ENCODE measurements at places on chromosomes 7 and 10. TPM values are rescaled to one million over a fixed set of nuclear protein-coding genes. Genes with fewer than 3 reads are reported as not detected.
A peak's percentile ranks its signal among the peaks of the same experiment; 100 is the strongest.

GRCh38 chr10:114729103-114729659 lies 71.1 kb upstream of the ABLIM1 start:
- no peaks in the 10 kb centered on the region for H3K36me3 ChIP-seq
- H3K4me1 ChIP-seq = no peaks in the 10 kb centered on the region
- H3K27me3 ChIP-seq = no peaks in the 10 kb centered on the region
- no peak overlapping the region for H3K27ac ChIP-seq

- H3K36me3 ChIP-seq = no peaks in the 10 kb centered on the region
- H3K27ac ChIP-seq = no peak overlapping the region
- peaks cover 16% of the 10 kb centered on the region for H3K4me1 ChIP-seq
- no peak overlapping the region for H3K4me3 ChIP-seq
Measured at GRCh38 chr10:104076743-104077160, 8.9 kb downstream of the COL17A1 start.

DNA sequence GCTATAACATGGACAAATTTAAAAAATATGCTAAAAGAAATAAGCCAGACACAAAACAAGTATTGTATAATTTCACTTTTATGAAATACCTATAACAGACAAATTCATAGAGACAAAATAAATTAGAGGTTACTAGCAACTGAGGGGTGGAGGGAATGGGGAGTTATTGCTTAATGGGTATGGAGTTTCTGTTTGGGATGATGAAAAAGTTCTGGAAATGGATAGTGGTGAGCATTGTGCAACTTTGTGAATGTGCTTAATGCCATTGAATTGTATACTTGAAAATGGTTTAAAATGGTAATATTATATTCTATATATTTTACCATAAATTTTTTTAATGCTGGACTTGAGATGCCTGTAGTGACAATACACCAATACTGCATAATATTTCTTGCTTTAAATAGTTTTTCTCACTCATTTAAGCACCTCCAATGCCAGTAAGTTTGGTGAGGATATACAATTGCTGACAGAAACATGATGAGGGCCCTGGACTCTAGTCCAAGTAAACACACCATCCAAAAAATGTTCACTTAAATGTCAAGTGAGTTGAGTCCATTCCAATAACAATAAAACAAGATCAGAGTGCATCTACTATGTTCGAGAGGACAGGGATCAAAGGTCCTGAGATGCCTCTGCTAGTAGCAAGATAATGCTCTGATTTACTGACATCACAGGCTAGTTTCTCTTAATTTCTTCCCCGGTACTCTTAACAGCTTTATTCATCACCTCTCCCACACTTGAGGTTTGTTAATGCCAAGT lies 71.9 kb downstream of the NT5C2 start:
- no peak overlapping the region for H3K4me3 ChIP-seq
- no peaks in the 10 kb centered on the region for H3K4me1 ChIP-seq
- peaks cover 20% of the 10 kb centered on the region for H3K36me3 ChIP-seq
- no peak overlapping the region for H3K27ac ChIP-seq
- H3K27me3 ChIP-seq = no peaks in the 10 kb centered on the region
- no peak for DNase-seq

- H3K4me1 ChIP-seq = peaks cover 31% of the 10 kb centered on the region
- H3K36me3 ChIP-seq = peaks cover 9% of the 10 kb centered on the region
- H3K4me3 ChIP-seq = no peak overlapping the region
- peak overlapping the region; percentile 67 for H3K27ac ChIP-seq
Measured at GRCh38 chr10:72695496-72695895, 3.6 kb downstream of the MCU start.

GRCh38 chr10:84270708-84271107 lies 25.9 kb downstream of the RGR start:
- H3K27ac ChIP-seq = no peak overlapping the region
- DNase-seq = no peak
- no peak overlapping the region for H3K4me3 ChIP-seq
- no peaks in the 10 kb centered on the region for H3K36me3 ChIP-seq
- peaks cover 29% of the 10 kb centered on the region for H3K4me1 ChIP-seq

DNA sequence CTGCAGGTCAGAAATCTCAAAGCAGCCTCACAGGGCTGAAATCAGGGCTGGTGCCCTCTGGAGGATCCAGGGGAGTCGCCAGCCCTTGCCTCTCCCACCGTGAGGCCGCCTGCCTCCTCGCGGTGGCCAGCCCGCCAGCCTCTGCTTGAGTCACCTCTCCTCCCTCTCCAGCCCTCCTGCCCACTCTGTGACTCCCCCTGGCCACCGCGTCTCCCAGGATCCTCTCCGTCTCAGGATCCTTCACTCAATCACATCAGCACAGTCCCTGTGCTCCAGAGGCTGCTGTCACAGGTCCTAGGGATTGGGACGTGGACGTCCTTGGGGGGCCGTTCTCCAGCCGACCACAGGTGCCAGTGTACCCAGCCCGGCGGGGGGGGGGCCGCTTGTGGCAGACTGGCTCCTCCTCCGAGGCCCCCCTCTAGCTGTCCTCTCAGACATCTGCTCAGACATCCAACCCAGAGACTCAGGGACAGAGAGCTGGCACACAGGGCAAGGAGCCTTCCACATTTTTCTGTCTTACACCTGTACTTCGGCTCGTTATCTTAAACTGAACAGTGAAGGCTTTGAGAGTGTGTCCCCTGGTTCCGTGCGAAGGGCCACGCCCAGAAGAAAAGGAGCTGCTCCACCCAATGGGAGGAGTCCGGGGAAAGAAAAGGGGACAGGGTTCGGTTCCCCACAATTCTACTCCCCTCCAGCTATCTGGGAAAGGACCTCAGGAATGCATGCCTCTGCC lies 9.4 kb upstream of the PPP2R2D start:
- peaks cover 4% of the 10 kb centered on the region for H3K4me1 ChIP-seq
- H3K27me3 ChIP-seq = peaks cover 10% of the 10 kb centered on the region
- no peak overlapping the region for H3K27ac ChIP-seq

DNA sequence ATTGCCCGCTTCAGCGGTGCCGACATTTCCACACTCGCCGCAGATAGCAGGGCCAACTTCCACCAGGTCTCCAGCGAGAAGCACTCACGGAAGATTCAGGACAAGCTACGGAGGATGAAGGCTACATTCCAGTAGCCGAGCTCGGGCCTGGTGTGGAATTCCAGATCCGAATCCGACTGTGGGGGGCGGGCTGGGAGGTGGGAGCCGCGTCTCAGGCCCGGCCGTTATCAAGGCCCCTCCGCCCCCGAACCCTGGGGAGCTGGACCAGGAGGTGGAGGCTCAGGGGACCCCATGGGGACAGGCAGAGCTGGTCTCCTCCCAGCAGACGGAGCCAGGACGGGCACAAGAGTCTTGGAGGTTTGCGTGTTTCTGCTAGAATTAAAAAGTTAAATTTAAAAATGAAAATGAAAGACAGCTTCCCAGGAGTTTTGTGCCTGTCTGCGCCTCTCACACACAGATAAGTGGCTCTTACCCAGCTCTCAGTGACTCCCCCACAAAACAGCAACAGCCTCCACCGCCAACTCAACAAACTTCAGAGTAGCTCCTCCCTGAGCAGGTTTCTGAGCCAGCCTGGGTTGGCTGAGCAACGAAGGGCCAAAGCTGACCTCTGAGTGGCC lies 5.2 kb upstream of the UTF1 start:
- H3K4me3 ChIP-seq = no peak overlapping the region
- DNase-seq = no peak
- no peaks in the 10 kb centered on the region for H3K4me1 ChIP-seq
- no peaks in the 10 kb centered on the region for H3K36me3 ChIP-seq

DNA sequence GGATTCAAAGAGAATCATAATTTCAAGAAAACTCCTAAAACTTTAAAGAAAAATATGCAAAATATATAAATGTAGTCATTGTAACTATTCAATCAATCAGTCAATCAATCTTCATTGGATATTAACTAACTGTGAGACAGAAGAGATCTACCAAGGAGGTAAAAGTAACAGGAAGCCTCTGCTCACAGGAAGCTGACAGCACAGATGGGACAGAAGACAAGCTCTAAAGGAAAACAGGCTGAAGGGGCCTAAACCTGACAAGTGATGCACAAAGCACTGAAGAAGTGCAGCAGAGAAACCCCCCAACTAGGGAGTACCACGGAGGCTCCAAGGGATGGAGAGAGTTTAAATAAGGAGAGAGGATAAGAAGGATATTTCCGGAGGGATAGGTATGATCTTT lies 173.0 kb downstream of the SKAP2 start:
- H3K4me3 ChIP-seq = no peak overlapping the region
- no peaks in the 10 kb centered on the region for H3K36me3 ChIP-seq
- H3K4me1 ChIP-seq = peaks cover 5% of the 10 kb centered on the region
- no peaks in the 10 kb centered on the region for H3K27me3 ChIP-seq

GRCh38 chr7:154743206-154743605 lies 259.7 kb downstream of the PAXIP1 start:
- no peak overlapping the region for H3K27ac ChIP-seq
- H3K27me3 ChIP-seq = no peaks in the 10 kb centered on the region
- no peaks in the 10 kb centered on the region for H3K36me3 ChIP-seq
- H3K4me1 ChIP-seq = no peaks in the 10 kb centered on the region

DNA sequence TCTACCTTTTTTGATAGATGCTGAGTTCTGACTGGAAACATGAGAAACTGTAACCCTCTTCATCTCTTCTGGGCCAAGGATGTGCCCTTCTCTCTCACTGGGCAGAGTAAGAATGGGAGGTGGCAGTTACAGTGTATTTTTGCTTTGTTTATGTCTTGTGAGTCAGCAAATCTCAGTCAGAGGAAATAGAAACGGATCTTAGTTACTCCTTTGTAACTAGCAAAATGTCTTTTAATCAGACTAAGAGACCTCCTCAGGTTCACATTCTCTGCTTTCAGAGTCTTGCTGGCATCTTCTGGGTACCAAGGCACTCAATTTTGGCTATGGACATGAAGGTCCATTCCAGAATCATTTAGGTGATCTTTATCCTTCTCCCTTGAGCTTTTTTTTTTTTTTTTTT lies 70.9 kb downstream of the HHEX start:
- H3K27me3 ChIP-seq = no peaks in the 10 kb centered on the region
- H3K4me3 ChIP-seq = no peak overlapping the region
- peak; percentile 49 for DNase-seq
- H3K4me1 ChIP-seq = peaks cover 39% of the 10 kb centered on the region

DNA sequence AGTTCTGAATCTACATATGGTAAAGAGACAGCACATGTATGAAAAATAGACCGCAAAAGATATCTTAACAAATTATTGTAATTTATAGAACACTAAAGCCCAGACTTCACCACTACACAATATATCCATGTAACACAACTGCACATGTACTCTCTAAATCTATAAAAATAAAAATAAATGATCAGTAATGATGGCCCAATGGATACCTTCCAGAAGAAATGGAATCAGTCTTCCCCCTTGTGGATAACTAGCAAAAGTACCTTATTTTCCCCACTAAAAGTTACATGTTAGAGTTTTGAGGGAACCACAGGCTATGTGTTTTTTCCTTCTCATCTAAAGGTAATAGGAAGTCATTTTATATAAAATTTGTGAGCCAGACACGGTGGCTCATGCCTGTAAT lies 25.7 kb downstream of the C7orf25 start:
- no peaks in the 10 kb centered on the region for H3K27me3 ChIP-seq
- H3K27ac ChIP-seq = no peak overlapping the region
- H3K4me3 ChIP-seq = no peak overlapping the region
- H3K4me1 ChIP-seq = no peaks in the 10 kb centered on the region
- H3K36me3 ChIP-seq = no peaks in the 10 kb centered on the region

GRCh38 chr10:52276986-52277385 lies 37.1 kb upstream of the DKK1 start:
- H3K36me3 ChIP-seq = no peaks in the 10 kb centered on the region
- DNase-seq = no peak
- H3K27me3 ChIP-seq = no peaks in the 10 kb centered on the region
- H3K4me1 ChIP-seq = no peaks in the 10 kb centered on the region

DNA sequence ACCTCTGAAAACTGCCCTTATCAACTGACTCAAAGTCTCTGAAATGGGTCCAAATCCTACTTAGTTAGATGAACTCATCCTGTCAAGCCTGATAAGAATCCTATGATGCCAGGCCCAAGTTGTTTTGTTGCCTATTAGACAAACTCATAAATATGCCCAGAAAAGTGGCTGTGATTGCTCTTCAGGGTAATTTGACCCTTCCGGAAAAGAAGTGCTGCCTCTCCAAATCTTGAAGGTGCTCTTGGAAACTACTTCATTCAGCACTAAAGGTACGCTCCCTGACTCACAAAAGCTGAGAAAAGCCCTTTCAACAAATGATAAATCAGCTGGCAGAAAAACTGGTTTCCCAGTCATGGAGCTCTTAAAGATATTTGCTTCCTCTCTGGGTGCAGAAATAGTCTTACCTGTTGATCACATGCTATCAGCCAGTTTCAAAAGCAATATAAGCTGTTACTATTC lies 6.7 kb downstream of the IFIT5 start:
- H3K27ac ChIP-seq = no peak overlapping the region
- peaks cover 6% of the 10 kb centered on the region for H3K4me1 ChIP-seq
- H3K4me3 ChIP-seq = no peak overlapping the region
- peaks cover 42% of the 10 kb centered on the region for H3K36me3 ChIP-seq
- DNase-seq = no peak
- H3K27me3 ChIP-seq = no peaks in the 10 kb centered on the region

DNA sequence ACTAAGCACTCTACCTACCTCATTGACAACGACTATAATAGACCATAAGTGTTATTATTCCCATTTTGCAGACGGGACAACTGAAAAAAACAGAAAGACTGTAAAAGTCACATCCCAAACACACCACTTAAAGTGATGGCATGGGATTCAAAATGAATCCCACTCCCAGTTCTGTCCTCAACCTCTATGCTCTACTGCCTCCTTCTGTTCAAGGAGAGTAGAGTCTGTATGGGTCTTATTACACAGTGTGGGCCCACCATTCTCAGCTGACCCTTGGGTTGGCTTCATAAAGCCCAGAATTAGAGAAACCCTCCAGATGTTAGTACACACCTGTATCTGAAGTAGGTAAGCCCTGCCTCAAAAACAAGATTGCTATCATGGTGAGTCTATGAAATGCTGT lies 102.2 kb downstream of the GRM8 start:
- no peak overlapping the region for H3K4me3 ChIP-seq
- H3K36me3 ChIP-seq = no peaks in the 10 kb centered on the region
- no peaks in the 10 kb centered on the region for H3K4me1 ChIP-seq
- H3K27me3 ChIP-seq = no peaks in the 10 kb centered on the region

GRCh38 chr10:130493446-130494145 lies 357.4 kb downstream of the GLRX3 start:
- DNase-seq = no peak
- H3K36me3 ChIP-seq = no peaks in the 10 kb centered on the region
- H3K4me1 ChIP-seq = no peaks in the 10 kb centered on the region
- no peak overlapping the region for H3K27ac ChIP-seq
- no peak overlapping the region for H3K4me3 ChIP-seq
- no peaks in the 10 kb centered on the region for H3K27me3 ChIP-seq

Gene TFR2
- not detected for total RNA-seq

Gene AGAP9
- total RNA-seq = 2.0 TPM

Gene DOCK1
- 60.4 TPM for total RNA-seq

Gene PYROXD2
- total RNA-seq = 13.8 TPM

Gene KIAA1217
- 1.1 TPM for total RNA-seq

Gene BAMBI
- 76.9 TPM for total RNA-seq

Gene GLI3
- 0.91 TPM for total RNA-seq

Data from SJSA1 (cell line).